Activated T-cell treated with anti-CD3 and anti-CD28 coated beads, Interleukin-2, amount 50 U/mL, for 48 hours (primary cell): ENCODE measurements at places on chromosomes 7 and 10.

- no peak for DNase-seq
Measured at GRCh38 chr10:64682043-64682442, 1160.8 kb downstream of the REEP3 start.

- DNase-seq, result peak; percentile 55
Measured at GRCh38 chr10:17616403-17617030, 657 bp downstream of the HACD1 start.

- DNase-seq, result no peak
Measured at GRCh38 chr10:117365612-117366011, 9.6 kb downstream of the PDZD8 start.

DNA sequence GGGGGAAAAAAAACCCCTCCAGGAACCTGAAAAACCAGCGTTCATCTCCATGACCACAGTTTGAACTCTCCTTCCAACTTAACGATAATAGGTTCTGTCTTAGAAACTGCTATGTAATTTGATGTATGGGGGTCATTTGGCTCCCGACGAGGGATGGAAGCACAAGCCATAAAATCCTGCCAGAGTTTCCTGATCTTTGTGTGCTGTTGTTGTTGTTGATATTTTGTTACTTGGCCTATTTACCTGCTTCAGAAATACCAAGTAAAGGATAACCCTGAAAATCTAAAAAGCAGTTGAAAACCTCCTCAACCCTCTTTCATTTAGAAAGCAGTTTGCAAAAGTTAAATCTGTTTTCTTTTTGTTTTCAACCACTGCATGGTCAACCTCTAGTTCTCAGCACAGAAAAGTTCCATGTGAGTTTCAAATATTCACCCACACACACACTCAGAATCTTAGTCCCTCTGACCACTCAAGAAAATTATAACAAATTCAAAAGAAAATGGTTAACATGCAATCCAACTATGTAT lies 9.3 kb upstream of the HOXA2 start:
- no peak for DNase-seq

GRCh38 chr7:125670926-125671572 lies 741.4 kb upstream of the POT1 start:
- DNase-seq, result no peak

DNA sequence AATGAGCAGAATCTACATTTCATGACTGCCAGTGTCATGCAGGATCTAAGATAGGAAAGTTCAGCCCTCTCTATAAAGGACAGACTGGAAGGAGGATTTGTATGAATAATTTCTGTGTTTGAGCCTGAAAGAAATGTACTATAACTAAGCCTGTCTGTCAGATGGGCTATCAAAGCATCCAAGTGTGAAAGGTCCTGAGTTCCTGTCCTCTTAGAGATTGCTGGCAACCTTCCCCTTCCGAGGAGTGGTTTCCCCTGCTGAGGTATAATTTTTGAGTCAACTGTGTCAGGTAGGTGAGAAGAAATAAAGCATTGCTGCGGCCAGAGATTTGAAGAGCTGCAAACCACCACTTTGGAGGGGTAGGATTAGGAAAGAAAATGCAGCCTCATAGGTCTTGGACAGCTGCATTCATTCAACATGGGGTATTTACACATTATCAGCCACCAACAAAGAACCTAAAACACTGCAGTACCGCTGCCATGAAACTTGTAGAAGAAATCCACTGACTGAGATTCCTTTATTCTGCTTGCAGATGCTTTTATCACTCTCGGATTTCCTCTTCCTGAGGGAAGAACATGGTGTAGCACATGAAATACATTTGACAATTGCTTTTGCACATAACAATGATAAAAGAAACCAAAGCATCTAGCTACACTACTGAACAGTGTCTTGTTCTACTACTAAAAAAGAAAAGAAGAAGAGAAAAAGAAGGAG lies 189.1 kb downstream of the DGKI start:
- DNase-seq, result no peak

GRCh38 chr10:77832238-77832637 lies 94.3 kb downstream of the DLG5 start:
- DNase-seq, result no peak

DNA sequence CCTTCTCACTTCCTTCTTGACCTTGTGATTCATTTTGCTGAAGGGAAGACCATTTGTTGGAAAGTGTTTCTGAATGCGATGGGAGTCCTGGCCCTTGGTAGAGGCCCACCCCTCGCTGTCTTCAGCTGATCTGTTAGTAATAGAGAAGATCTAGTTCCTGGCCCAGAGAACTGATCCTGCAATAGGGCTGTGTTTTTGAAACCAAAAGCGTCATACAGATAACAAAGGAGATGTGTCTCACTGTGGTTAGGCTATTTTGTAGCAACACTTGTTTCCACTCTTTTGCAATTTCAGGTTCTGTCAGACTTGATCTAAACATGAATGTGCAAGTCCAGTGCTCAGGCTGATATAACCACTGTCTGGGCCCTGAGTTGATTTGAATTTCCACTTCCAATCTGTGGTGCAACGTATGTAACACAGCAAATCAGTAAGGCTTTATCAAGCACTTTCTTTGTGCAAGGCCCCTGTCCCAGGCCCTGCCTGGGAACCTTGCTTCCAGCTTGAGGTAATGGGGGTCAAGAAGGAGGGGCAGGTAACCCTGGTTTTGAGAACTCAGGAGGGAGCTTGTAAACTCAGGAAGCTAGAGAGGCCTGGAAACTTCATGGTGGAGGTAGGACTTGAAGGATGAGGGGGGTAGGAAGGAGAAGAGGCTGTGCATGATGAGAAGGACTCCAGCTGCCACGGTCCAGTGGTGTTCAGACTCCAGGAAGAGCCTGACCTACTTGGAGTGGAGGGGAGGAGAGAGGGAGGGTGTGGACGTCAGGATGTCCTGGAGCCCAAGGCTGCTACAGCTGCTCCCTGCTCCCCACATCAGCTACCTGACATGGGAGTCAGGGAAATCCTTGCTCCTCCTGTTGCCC lies 42.2 kb upstream of the SRGN start:
- peak; percentile 61 for DNase-seq

GRCh38 chr7:55081472-55082227 lies 62.8 kb downstream of the EGFR start:
- no peak for DNase-seq

DNA sequence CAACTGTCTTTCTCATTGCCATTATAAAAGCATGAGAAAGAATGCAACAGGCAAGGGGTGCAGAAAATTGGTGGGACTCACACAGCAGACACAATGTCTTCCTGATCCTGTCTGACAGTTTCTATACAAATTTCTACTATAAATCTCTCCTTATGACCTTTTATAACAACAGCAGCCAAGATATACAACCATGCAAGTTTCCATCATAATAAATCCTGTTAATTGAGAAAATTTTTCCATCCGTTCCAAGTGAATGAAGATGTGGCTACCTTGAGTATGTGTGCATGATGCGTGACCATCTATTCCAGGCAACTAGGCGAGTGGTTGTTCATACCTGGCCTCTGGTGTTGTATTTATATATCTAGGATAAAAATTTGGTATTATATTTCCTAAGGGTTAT lies 216.7 kb downstream of the BBS9 start:
- DNase-seq, result no peak

DNA sequence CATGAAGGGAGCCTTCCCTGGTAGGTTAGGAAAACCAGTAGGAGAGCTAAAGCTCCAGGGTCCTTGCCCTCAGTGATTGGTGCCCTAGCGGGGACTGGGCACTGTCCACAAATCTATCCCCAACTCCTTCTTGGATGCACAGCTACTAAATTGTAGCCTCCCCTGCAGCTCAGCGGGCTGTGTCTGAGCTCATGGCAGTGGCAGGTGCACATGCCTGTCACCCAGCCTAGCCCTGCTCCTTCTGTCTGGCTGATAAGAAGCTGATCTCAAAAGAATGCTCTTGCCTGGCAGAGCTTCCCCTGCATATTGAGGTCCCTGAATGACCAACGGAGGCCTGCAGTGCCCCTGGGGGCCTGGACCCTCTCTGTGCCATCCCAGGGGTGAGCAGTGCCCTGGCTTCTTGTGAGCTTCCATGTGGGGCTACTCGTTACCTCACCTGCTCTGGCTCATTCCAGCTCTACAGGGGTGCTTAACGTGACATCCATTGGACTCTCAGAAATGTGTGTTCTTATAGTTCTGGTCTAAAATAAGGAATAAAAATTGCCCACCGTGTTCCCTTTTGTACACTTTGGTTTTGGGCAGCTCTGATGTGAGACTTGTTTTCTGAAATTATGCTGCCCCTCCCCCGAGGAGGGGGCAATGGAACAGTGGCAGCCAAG lies 59.8 kb upstream of the ANTXRL start:
- DNase-seq, result peak; percentile 12

GRCh38 chr7:147990942-147991341 lies 599.6 kb upstream of the C7orf33 start:
- DNase-seq, result no peak

DNA sequence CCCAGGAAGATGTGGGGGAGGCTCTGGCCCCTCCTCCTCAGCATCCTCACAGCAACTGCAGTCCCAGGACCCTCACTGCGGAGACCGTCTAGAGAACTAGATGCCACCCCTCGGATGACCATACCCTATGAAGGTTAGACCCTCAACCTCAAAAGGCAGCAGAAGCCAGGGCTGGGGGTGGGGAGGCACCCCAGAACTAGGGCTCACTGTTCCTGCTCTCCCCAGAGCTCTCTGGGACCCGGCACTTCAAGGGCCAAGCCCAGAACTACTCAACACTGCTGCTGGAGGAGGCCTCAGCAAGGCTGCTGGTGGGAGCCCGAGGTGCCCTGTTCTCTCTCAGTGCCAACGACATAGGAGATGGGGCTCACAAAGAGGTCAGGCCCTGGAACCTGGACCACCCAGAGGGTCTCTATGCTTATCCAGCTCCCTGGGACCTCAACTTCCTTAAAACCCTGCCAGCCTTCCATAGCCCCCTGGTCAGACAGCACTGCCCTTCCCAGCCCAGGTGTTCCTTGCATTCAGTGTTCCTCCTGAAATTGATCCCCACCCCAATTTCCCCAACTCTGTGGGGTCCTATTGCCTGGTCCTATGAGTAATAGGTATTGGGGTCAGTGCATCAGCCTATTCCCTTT lies 3.7 kb downstream of the SEMA4G start:
- DNase-seq, result no peak

DNA sequence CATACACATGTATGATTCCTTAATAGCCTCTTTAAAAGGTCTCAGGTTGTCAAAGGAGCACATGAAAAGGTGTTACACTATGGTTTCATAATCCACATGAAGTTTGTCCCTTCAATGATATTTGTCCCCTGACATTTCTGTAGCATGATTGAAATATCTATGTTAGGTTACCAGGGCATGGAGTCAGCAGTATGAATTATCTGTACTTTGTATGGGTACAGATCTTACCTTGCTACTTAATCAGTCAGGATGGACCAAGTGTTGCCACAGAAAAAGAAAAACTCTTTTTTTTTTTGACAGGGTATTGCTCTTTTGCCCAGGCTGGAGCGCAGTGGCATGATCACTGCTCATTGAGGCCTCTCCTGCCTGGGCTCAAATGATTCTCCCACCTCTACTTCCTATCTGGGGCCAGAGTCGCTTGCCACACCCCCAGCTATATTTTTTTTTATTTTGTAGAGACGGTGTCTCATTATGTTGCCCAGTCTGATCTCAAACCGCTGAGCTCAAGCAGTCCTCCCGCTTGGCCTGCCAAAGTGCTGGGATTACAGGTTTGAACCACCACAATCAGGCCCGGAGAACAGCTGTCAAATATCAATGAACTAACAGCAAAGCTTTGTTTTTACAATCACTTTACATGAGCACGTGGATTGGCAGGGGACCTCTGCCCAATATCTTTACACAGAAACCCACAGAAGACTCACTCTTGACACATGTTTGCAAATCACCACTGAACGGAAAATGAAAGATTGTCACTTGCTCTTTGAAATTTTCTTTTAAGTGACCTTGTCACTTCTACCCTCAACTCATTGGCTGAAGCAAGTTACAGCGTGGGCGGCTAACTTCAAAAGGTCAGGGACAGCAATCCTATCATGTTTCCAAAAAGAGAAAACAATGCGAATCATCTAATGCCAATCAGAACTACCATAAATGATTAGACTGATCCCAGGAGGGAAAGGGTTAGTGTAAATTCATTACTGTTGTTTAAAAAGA lies 140.2 kb downstream of the PRKG1 start:
- DNase-seq, result no peak

- no peak for DNase-seq
Measured at GRCh38 chr7:49692516-49692915, 80.9 kb upstream of the VWC2 start.

GRCh38 chr7:2004841-2005725 lies 227.7 kb downstream of the MAD1L1 start:
- no peak for DNase-seq

DNA sequence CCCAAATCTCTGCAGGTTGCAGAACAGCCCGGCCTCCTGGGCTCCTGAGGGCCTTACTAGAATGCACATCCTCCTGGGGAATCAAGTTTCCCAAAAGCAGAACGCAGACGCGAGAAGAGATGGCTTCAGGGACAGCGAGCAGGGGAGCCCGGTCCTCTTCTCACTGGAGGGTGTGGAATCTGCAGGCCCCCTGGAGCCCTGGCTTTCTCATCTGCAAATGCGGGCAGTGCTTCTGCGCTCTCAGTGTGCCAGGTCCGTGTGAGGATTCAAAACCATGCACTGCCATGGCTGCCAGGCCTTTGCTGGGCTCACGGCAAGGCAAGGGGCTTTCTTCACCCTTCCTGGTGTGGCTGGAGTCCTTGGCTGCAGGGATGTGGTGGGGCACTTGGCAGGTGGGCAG lies 330.9 kb upstream of the MKI67 start:
- no peak for DNase-seq

DNA sequence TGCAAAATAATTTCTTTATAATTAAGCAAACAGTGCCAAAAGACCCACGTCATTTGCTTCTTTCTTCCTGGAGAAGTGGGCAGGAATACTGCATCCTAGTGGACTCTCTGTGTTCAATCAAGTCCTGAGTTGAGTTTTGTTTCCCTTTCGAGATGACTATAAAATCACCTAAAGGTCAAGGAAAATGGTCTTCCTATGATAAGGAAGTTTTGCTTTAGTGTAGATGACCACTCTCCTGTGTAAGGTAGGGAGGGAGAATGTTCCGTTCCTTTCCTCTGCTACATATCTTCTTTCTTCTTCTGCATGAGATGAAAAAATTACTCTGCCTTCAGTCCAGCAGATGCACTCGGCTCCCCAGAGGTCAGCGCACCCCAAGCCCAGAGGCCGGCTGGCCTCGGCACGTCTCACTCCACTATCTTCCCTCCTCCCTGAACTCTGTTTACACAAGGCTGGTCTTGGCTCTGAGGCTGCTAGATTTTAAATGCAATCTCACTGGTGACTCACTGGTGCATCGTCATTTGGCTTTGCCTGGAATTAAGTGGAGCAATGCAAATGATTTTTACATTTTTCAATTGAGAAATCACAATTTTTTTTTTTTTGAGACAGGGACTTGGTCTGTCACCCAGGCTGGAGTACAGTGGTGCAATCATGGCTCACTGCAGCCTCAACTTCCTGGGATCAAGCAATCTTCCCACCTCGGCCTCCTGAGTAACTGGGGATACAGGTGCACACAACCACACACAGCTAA lies 18.6 kb upstream of the VDAC2 start:
- DNase-seq, result peak; percentile 16

- no peak for DNase-seq
Measured at GRCh38 chr10:97065686-97066660, 119.8 kb downstream of the SLIT1 start.

- DNase-seq, result no peak
Measured at GRCh38 chr10:122876467-122876855, 2.9 kb downstream of the FAM24B start.

- no peak for DNase-seq
Measured at GRCh38 chr7:116902867-116903266, 40.5 kb downstream of the CAPZA2 start.

GRCh38 chr10:71432956-71433767 lies 36.4 kb downstream of the CDH23 start:
- DNase-seq, result no peak
